ENCODE measurements at places on chromosomes 1 and 21.

DNA sequence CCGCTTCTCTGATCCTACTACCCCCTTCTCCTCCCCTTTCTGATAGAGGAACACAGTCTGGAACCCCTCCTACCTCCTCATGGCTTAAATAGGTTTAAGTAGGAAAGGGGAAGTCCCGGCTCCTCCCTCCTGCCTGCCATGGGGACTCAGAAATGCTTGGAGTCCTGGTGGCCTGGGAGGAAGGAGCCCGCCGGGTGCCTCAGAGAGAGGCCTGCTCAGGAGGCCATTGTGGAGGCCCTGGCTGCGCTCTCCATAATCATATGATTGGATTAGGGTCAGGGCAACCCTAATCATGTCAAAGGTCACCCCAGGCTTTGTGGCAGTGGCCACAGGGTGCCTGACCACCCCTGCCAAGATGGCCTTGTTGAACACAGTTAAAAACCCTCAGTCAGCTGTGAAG is 29.0 kb downstream of the WNT3A start:
- DNase-seq: no peak

DNA sequence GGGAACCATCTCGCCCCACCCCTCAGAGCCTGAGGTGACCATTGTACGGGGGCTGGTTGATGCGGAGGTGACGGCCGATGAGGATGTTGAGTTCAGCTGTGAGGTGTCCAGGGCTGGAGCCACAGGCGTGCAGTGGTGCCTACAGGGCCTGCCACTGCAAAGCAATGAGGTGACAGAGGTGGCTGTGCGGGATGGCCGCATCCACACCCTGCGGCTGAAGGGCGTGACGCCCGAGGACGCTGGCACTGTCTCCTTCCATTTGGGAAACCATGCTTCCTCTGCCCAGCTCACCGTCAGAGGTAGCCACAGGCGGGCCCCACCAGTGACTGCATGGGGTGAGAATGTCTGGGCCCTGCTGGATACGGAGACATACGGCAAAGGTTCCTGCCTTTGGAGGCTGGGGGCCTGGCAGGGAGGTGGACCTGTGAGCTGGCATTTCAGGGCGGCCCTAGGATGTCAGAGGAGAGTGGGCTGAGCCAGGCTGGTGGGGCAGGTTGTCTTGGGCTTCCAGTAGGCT is 98.5 kb downstream of the TRIM11 start:
- DNase-seq: no peak

DNA sequence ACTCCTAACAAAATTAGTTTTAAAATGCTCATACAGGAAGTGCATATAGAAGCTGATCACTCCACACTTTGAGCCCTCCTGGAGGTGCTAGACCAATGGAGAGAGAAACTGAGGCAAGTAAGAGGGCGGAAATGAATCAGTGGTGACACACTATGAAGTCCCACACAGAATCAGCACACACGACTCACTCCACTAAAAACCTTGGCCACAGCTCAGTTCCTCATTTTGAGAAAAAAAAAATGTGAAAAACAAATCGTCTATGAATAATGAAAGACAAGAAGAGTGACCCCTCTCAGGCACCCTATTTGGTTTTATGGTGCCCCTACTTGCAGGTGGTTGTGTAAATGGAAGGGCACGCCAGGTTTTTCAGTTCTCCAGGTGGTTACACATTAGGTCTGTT is 675.1 kb upstream of the BRINP3 start:
- no peak for DNase-seq

GRCh38 chr1:172938681-172939080 is 112.1 kb downstream of the TNFSF18 start:
- DNase-seq: no peak

DNA sequence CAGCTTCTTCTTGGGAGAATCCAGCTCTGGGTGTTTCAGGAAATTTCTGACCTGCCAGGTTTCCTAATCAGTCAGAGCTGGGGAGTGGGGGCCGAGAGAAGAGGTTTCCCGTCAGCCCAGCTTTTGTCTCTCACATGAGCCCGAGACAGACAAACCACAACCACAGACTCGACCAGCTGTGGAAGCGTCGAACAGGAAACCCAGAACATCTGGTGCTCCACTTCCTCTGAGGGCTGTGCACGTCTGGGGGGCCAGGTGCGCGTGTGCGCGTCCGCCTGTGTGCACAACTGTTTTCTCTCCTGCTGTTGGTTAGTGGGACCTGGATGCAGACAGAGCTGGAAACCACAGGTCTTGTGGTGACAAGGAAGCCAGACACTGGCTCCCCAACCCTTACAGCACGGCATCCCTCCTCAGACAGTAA is 113.0 kb upstream of the SLC25A33 start:
- peak; percentile 62 for DNase-seq

DNA sequence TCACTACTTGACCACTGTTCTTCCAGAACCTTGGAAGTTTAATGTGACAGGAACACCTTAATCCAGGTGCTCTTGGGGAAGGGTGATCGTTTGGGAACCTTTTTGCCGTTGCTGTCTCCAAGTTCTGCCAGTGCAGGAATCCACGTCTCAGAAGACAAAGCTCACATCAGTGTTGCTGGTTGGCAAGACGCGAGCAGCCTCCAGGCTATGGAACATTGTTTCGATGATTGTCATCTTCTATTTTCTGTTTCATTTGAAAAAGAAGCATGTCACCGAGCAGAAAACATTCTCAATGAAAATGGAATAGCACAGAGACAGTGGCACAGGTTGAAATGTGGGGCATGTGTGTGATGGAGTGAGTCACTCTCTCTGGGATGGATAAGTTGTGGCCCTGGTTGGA is 11.7 kb downstream of the STUM start:
- DNase-seq: no peak

GRCh38 chr1:111404588-111404987 is 22.9 kb downstream of the OVGP1 start:
- no peak for DNase-seq

- DNase-seq: no peak
Measured at GRCh38 chr1:38624336-38625039, 235.1 kb downstream of the RRAGC start.

DNA sequence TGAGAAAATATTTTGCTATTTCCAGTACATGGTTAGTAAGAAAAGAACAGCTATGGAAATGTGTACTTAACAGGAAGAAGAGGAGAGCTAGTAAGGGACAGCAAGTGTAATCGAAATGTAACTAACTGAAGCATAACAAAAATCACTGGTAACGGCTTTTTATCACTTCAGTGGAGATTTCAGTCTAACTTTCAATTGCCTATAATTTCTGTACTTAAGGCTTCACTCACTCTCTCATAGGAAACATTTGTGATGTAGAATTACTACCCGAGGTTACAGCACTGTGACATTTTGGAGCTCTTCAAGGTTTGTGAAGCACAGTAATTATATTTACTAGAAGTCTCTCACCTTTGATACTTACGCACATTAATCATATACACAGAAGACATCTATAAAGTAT is 1119.1 kb downstream of the AMY1C start:
- DNase-seq: no peak

DNA sequence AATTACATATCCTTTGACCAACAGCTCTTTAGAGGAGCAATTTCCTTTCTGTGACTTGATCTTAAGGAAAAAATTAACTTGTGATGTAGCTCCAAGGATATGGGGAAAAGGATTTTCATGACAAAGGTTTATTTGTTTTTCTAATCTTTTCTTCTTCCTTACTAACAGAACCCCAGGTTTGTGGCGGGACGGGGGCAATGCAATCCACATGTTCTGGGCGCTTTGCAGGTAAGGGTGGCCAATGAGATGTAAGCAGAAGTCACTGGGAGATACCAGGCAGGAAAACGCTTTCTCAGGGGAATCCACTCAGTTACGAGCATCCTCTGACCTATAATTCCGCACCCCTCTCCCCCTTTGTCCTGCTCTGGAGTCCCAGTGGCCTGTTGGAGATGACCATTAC is 122.0 kb downstream of the MRPS6 start:
- DNase-seq: no peak

DNA sequence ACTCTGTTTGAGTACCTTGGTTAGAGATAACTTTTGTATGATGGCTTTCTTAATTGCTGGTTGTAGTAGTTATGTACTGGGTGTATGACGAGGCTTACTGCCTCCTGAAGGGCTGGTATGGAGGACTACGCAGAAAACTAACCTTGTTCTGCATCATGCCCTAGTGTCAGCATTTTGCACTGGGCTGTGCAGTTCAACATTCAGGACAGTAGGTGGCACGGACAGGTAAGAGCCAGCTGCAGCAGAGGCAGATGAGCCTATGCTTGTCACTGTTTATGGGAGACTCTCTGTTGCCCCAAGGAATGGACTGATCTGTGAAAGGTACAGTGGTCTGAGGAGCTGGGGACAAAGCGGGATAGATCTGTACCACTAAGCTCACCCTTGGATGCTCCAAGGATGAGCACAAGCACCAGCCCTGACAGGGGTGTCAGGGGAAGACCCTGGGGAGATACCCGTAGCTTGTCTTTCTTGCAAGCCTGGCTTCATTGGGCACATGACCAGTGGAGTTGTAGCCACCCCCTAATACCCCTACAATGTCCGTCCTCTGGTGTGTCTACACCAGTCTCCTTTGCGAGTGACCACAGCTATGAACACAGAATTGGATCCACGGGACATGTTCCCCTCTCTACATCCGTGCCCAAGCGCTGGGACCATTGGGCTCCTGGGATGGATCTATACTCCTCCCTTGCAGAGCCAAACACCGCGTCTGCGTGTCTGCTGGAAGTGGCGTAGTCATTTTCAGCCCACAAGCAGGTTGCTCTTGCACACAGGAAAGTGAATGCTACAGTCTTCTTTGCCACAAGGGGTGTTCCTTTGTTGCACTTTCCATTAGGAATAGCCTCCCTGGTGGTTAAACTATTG is 51.1 kb upstream of the CFHR3 start:
- DNase-seq: peak; percentile 21

- DNase-seq: no peak
Measured at GRCh38 chr1:44246806-44247205, 33.5 kb downstream of the DMAP1 start.

GRCh38 chr1:150513351-150513791 is 2.2 kb upstream of the FALEC start:
- no peak for DNase-seq

DNA sequence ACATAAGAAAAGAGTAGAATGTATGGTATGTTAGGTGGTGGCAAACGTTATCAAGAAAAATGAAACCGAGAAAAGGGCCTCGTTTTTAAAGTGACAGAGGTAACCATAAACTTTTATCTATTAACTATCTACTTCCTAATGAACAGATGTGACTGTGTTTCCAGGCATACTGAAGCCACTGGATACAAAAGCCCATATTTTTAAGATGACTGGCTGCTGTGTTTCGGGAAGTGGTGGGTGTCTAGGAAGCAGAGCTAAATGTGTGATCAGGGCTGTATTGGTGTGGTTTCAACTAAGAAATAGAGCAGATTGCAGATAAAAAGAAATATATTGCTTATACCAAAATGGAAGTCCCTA is 71.8 kb downstream of the CHRM3 start:
- DNase-seq: no peak

GRCh38 chr1:167532964-167533824 is 14.9 kb upstream of the CD247 start:
- DNase-seq: no peak

GRCh38 chr1:154225370-154225769 is 4.6 kb downstream of the UBAP2L start:
- no peak for DNase-seq

DNA sequence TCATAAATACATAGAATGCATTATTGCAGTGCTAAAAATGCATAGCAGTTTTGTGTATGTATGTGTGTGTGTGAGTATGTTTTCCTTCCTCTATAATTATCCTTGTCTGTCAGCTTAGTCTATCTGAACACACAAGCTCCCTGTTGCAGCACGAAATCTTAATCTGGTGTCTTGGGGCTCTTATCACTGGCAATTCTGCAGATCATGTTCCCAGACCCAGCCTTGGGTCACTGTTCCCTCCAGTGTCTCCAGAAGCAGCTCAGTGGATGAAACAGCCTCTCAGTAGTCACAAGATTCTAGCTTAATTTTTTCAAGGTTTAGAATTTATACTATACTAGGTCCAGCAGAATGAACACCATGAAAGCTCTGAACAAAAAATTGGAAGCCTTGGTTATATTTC is 777.9 kb downstream of the MRPL39 start:
- no peak for DNase-seq

DNA sequence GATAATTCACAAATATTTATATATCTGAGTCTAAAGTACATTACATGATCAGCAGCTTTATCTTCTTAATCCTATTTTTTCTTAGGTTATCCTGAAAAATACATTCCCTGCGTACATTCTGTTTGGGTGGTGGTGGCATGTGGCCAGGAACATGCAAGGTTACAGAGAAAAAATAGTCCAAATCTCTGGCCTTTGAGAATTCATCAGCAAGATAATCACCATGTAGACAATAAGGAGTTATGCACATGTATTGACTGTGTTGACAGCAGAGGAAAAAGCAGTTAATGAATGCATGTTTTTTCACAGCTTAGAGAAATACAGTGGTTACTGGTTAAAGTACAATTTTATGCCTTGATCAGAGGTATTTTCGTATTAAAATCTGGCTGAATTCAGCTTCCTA is 49.0 kb downstream of the ABCA4 start:
- no peak for DNase-seq

DNA sequence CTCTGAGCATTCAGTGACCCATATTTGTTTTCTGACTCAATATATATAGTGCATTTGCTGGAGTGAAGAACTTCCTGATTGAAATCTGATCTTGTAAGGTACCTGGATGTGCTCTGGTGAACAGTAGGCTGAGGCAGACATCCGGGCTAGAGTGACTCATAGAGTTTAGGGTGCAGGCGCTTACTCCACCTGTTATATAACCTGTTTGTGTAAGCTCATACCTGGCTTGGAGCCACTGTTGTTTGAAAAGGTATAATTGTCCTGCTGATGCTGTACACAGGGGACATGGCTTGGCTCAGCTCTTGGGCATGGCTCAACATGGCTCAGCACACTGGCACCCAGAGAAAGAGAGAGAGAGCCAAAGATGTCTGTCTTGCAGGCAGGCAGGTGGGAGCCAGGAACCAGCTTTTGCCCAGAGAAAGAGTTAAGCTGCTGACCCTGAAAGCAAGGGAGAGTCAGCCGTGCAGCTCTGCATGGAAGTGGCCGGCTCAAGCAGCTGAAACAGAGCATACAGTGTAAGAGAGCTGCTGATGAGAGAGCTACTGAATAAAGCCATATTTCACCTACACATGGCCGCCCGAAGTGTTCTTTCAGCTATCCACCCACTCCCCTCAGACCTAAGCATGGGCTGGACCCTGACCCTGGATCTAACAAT is 43.2 kb downstream of the GJA5 start:
- no peak for DNase-seq

DNA sequence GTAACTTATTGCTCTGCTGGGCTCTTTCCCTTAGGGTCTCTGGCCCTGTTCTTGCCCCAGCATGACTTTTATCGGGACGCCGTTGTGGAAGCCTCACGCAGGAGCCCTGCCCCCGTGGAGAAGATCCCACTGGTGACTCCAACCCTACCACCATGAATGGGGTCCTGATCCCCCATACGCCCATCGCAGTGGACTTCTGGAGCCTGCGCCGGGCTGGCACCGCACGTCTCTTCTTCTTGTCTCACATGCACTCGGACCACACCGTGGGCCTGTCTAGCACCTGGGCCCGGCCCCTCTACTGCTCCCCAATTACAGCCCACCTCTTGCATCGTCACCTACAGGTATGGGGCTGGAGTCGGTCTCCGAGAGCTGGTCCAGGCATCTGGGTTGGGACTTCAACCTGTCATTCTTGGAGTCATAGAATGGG is 322 bp downstream of the DCLRE1B start:
- peak; percentile 11 for DNase-seq

- peak; percentile 41 for DNase-seq
Measured at GRCh38 chr1:184664042-184664660, 90.5 kb downstream of the EDEM3 start.

Data from stimulated activated CD8-positive, alpha-beta memory T cell treated with anti-CD3 and anti-CD28 coated beads, Interleukin-2, amount 100 ng/mL, for 48 hours (primary cell).